CD4-positive, alpha-beta T cell treated with Interleukin-17A for 1 hour (primary cell): ENCODE measurements at places on chromosomes 13 and 19.

DNA sequence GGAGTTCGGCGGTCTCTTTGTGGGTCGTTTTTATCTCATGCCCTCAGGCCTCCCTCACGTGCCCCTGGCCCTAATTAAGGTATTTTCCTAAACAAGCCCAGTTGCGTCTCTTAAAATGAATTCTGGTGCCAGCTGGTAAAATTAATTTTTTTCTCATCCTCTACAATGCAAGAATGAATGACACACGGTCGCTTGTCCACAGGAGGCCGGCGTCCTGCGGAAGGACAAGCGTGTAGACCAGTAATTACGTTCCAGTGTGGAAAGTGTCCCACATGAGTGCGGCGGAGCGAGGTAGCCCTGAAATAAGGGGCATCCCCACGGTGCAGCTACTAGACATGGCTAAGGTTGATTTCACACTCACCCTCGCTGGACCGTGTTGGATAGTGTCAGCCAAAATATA, 34.5 kb upstream of the NDUFS7 start:
- DNase-seq = no peak

DNA sequence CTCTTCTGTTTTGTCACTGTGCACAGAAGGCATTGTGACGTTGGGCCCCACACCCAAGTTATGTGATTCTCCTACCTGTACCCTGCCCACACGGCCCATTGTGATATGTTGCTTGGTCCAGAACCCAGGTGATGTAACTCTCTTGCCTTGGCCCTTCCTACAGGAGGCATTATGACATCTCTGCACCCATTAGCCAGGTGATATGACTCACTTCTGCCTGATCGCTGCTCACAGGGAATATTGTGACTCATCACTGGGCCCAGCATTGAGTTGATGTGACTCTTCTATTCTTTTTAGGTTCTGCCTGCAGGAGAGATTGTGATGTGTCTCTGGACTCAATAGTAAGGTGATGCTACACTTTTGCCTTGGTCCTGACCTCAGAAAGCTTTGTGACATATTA, 65.4 kb upstream of the ZNF91 start:
- no peak for DNase-seq

DNA sequence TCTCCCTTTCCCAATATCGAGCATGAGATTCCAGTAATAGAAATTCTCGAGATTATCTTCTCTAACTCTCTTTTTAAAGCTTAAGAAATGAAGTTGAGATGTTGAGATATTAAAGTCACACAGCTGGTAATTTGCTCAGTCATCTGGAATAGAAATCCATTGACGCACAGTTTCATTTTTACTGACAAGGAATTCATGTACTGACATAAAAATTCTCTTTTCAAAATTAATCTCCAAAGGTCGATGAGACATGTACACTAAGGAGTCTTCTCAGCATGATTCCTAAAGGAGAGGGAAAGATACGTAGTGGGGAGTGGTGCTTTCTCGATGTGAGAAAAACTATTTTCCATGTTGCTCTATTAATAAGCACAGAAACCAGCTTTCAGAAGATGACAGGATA, 1639.5 kb upstream of the MIR17HG start:
- no peak for DNase-seq

GRCh38 chr13:99375738-99376080, 68.5 kb upstream of the GPR183 start:
- DNase-seq = no peak

GRCh38 chr13:79782541-79783205, 301.7 kb downstream of the NDFIP2 start:
- DNase-seq = no peak

- DNase-seq = no peak
Measured at GRCh38 chr19:23345838-23346237, 49.4 kb downstream of the ZNF91 start.

DNA sequence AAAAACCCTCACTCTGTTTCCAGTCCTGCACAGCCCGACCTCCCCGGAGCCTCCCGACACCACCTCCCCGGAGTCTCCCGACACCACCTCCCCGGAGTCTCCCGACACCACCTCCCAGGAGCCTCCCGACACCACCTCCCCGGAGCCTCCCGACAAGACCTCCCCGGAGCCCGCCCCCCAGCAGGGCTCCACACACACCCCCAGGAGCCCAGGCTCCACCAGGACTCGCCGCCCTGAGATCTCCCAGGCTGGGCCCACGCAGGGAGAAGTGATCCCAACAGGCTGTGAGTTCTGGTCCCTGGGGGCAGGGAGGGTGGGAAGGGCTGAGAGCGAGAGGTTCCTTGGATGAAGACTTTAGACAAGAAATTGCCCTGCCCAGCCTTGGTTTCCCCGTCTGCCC, 5.4 kb downstream of the MADCAM1 start:
- no peak for DNase-seq

DNA sequence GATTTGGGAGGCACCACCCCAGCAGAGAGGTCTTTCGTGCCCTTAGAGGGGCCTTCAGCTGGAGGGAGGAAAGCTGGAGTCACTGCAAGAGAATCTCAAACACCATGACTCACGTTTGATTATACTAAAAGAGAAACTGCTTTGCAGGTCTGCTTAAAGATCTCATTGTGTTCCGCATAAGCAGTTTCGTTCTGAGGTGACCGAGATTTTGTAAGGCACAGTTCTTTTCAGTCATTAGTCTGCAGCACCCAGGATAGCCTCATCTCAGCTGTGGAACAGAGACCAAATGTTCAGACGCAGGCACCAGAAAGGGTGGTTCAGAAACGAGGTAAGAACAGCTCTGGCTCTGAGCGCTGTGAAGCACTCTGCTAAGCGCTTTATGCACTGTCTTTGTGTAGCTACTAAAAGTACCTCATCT, 71.2 kb upstream of the GTF3A start:
- peak; percentile 8 for DNase-seq

GRCh38 chr13:39119422-39119821, 81.2 kb downstream of the NHLRC3 start:
- DNase-seq = no peak

GRCh38 chr13:39102981-39103490, 64.8 kb downstream of the NHLRC3 start:
- DNase-seq = no peak

DNA sequence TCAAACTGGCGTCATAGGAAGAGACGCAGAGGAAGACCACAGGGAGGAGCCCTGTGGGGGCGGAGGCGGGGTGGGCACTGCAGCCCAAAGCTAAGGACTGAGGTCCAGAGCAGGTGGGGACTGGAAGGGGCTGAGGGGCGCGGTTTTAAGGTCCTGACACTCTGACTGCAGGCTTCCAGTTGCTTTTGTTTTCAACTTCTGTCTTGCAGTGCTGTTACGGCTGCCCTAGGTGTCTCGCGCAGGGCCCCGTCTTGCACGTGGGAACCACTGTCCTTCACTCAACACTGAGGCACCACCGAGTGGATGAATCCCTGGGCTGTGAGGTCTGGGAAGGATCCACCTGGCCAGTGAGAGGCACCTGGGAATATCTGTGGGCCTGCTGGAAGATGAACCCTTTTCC, 76.0 kb downstream of the TEX29 start:
- no peak for DNase-seq

DNA sequence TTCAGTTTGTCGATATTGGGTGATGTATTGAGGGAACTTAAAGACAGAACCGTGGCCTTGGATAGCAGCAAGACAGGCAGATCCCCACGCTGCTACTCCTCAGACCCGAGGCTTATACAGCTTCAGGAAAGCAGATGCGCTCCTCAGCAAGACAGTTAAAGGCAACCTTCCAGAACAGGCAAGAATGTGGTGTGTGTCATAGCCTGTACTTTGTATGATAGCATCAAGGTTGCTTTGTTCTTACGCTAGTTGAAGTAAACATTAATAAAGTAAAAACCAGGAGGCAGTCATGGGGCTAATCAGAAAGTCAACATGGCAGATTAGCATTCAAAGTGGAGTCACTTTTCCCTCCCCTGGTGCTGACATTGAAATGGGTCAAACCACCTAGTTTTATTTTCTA, 473.2 kb downstream of the DCT start:
- DNase-seq = no peak

- no peak for DNase-seq
Measured at GRCh38 chr13:71880753-71881541, 13.9 kb upstream of the DACH1 start.

GRCh38 chr13:55440465-55441085, 1700.1 kb upstream of the PRR20A start:
- no peak for DNase-seq

DNA sequence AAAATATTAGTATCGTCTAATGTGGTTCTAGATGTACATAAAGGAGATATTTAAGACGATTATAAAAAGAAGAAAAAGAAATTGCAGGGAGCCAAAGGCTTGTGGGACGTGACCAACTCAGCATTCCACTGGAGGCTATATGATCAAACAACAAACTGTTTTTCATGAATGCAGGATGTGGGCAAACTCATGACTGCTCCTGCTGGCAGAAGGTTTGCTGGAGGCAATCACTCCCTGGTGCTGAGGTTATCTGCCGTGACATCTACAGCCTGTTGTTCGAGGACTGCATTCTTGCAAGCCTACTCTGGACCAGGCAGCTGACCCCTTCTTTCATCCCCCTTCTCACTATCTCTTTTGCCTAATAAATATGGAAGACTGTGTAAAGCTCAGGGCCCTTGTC, 518.1 kb downstream of the UQCRFS1 start:
- no peak for DNase-seq

- peak; percentile 62 for DNase-seq
Measured at GRCh38 chr13:46679369-46680120, 117.4 kb downstream of the ESD start.

DNA sequence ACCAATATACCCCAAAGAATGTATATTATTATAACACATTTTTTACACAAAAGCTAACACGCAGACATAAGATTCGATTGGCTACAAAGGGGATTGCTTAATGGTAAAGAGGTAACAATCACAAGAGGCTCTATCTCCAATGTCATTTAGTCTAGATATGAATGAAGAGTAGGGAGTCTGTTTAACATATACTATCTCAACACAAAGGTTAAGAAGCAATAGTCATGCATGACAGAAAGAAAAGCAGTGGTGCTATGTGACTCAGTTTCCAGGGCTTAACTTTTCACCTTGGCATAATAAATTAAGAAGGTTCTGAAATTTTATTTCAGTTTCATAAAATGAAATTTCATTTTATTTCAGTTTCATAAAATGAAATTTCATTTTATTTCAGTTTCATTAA, 33.3 kb downstream of the UFM1 start:
- no peak for DNase-seq

DNA sequence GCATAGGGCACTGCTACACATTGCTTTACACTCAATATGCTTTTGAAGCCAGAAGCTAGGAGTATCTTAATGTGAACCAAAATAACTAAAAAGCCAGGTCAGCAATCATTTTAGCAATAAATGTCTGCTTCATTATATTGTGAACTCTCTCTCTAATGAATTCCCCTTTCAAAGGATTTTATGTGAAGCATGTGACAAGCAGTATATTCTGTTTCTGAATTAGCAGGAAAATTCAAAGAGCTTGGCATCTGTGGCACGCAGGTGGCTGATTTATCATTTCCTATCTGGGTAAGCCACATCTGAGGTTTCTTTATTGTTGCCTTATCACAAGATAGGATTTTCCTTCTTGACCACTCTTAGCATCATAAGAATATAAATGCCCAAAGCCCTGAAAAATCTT, 56.8 kb upstream of the KLF12 start:
- DNase-seq = peak; percentile 14

GRCh38 chr19:45079063-45079910, at the start of gene GEMIN7:
Gene GEMIN7, plus strand, starts transcription at chr19:45079260. Its CDS starts 10,855 bp downstream, at chr19:45090115.
- peak; percentile 80 for DNase-seq

GRCh38 chr13:110274687-110275086, 32.3 kb downstream of the COL4A1 start:
- no peak for DNase-seq

- peak; percentile 66 for DNase-seq
Measured at GRCh38 chr19:34364830-34365462, at the start of gene GPI. Gene GPI, plus strand, starts transcription at chr19:34365196. Its CDS starts 71 bp downstream, at chr19:34365267.

- DNase-seq = no peak
Measured at GRCh38 chr19:10001899-10002298, 8.4 kb downstream of the COL5A3 start.

DNA sequence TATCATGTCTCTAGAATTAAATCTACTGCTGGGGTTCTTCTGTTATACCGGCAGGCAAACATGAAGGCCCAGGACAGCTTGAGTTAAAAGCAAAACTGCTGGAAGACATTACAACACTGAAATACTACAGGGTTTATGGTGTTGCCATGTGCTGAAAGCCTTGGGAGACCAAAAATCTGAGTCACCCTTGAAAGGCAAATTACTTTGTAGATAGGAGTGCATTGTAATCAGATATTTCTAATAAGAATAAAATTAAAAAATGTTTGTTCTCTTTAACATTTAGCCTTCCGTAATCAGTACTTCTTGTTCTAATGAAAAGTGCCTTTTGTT, 181.3 kb downstream of the PCDH9 start:
- no peak for DNase-seq

GRCh38 chr19:49085868-49086232, 599 bp downstream of the SNRNP70 start:
- DNase-seq = no peak

DNA sequence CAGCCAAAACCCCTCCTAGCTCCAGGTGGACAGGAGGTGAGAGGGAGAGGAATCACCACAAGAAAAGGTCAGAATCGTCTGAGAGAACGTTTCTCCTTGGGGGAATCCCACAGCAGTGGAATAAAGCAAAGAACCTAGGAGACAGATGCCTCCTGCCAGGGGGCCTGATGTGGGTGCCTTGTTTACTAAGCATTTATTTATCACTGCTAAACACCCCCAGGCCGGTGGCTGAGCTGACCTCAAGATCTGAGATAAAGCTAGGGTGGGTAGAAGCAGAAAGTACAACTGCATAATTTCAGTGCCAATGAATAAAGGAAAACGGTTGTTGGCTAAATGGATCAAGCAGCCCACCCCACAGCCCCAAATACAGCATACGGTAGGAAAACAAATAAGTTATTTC, 33.9 kb upstream of the ATP11A start:
- no peak for DNase-seq

DNA sequence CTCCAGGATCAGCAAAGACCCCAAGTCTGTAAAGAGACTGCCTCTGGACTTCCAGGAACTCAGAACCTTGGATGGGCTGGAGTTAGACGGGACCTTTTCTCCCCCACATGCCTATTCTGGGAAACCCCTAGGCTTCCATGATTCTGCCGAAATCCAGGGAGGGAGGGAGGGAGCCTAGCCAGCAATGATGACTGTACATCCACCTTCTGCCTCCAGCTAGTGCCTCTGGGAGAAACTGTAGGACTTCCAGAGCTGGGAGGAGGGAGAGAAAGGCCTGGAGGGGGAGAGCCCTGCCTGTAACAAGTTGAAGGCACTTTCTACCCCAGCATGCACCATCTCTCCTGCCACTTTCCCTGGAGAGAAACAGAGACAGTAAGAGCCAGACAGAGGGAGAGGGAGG, 6.0 kb upstream of the HAS1 start:
- no peak for DNase-seq
